ENCODE measurements at places on chromosomes 5 and 9. TPM values are rescaled to one million over a fixed set of nuclear protein-coding genes. Genes with fewer than 3 reads are reported as not detected.

GRCh38 chr9:34363619-34364351, 12.9 kb downstream of the MYORG start:
- no peak overlapping the region for H3K27ac ChIP-seq
- H3K4me1 ChIP-seq = peaks cover 9% of the 10 kb centered on the region
- H3K4me3 ChIP-seq = no peak overlapping the region
- DNase-seq = no peak
- no peaks in the 10 kb centered on the region for H3K27me3 ChIP-seq

- H3K27ac ChIP-seq = no peak overlapping the region
- no peak overlapping the region for H3K4me3 ChIP-seq
- DNase-seq = no peak
- no peaks in the 10 kb centered on the region for H3K27me3 ChIP-seq
- no peaks in the 10 kb centered on the region for H3K36me3 ChIP-seq
Observed at GRCh38 chr9:110936719-110937452, 101.4 kb downstream of the LPAR1 start.

DNA sequence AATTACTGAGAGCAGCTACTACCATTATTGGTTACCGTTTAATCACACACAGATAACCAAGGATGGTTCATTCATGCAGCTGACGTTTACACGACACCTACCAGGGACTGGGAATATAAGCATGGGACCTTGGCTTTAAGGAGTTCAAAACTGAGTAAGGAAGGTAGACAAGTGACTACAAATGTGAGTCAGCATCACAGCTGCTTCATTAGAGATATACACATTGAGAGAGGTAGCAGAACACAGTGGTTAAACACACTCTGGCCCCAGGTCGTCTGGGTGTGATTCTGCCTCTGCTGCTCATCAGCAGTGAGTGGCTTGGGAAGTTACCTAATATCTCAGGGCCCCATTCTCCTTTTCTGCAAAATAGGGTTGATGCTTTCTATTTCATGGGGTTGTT, 268.6 kb downstream of the NR3C1 start:
- DNase-seq = no peak
- no peak overlapping the region for H3K27ac ChIP-seq
- no peaks in the 10 kb centered on the region for H3K36me3 ChIP-seq
- peaks cover 4% of the 10 kb centered on the region for H3K4me1 ChIP-seq
- H3K4me3 ChIP-seq = no peak overlapping the region

- DNase-seq = no peak
- peaks cover 7% of the 10 kb centered on the region for H3K36me3 ChIP-seq
- H3K27me3 ChIP-seq = no peaks in the 10 kb centered on the region
Observed at GRCh38 chr9:32954642-32955041, 46.8 kb downstream of the APTX start.

DNA sequence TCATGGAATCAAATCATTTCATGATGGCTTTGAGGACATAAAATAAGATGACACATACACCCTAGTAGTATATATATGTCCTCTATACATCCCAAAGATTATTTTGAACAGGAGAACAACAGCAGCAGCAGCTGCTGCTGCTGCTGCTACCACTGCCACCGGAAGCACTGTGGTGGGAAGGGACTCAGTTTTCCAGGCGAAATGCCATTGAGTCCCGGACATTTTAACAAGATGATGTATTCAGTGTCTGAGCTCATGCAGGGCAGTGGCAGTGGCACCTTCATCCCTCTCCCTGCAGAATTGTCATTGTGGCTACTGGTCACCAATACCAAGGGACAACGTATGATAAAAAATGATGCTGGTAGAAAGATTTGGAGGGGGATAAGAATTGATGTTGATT, 151.3 kb downstream of the CHSY3 start:
- DNase-seq = no peak
- no peaks in the 10 kb centered on the region for H3K36me3 ChIP-seq
- H3K27me3 ChIP-seq = no peaks in the 10 kb centered on the region
- H3K27ac ChIP-seq = no peak overlapping the region
- no peak overlapping the region for H3K4me3 ChIP-seq

LIX1 gene
- not detected for total RNA-seq

FGF18 gene
- 0.16 TPM for total RNA-seq

GABRG2 gene
- not detected for total RNA-seq

SLC34A3 gene
- total RNA-seq = not detected

Data from activated T-helper 2 cell treated with anti-CD3 and anti-CD28 coated beads, Interferon-gamma antibody, Interleukin-2, Interleukin-4, amounts not matched to agents 10 μg/mL and 5 μg/mL and 100 μg/mL, durations not matched to agents 14 hours and 24 hours and 36 hours (primary cell).